ENCODE measurements at places on chromosomes 1 and 21. TPM values are rescaled to one million over a fixed set of nuclear protein-coding genes. Genes with fewer than 3 reads are reported as not detected.

The SPRR1B gene
- not detected for polyA plus RNA-seq

The RXFP4 gene
- polyA plus RNA-seq: not detected

The ATG4C gene
- polyA plus RNA-seq: 12.1 TPM

The ARMH1 gene
- 15.5 TPM for polyA plus RNA-seq

The CNR2 gene
- polyA plus RNA-seq: 0.05 TPM

The OR2L3 gene
- polyA plus RNA-seq: 0.42 TPM

DNA sequence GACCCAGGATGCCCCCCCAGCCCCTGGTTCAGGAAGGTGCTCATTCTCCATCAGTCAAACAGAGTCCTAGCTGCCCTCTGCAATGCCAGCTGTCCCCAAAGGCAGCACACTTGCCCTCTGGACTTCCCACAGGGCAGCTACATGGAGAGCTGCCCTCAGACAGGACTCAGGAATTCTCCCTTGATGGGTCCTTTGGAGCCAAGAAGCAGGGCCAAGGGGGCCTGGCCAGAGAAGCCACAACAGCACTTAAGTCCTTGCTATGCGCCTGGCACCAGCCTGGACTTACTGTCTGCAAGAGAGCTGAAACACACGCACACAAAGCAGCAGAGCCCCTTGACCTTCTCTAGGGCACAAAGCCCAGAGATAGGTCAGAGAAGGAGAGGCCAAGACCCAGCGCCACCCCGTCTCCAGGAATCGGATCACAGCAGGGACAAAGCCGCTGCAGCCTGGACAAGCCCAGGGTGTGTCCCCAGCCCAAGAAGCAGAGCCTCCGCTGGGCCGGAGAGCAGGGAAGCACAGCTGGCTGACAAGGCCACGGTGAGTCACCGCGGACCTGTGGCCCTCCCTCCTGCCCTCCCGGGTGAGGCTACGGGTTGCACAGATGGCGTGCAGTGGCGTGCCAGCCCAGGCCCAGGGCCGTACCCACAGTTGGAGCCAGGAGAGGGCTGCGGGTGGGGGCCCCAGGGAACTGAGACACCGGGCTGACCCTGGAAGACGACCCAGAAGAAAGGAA is 1.7 kb downstream of the WNT9A start:
- no peak for DNase-seq

DNA sequence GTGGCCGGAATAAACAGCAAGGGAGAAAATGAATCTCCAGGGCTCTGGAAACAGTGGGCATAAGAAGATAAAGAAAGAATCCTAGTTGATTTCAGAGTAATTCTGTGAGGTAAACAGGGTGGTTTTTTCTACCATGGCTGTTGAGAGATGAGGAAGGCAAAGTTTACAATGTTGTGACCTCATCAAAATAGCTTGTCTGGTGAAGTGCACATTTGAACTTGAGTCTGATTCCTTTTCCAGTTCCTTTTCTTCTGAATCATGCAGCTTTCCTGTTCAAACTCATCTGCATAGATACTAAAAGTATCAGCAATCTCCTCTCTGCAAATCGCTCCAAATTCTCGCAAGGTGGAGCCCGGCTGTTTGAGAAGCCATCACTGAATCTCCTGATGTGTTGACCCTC is 161.7 kb downstream of the PLPP3 start:
- no peak for DNase-seq

DNA sequence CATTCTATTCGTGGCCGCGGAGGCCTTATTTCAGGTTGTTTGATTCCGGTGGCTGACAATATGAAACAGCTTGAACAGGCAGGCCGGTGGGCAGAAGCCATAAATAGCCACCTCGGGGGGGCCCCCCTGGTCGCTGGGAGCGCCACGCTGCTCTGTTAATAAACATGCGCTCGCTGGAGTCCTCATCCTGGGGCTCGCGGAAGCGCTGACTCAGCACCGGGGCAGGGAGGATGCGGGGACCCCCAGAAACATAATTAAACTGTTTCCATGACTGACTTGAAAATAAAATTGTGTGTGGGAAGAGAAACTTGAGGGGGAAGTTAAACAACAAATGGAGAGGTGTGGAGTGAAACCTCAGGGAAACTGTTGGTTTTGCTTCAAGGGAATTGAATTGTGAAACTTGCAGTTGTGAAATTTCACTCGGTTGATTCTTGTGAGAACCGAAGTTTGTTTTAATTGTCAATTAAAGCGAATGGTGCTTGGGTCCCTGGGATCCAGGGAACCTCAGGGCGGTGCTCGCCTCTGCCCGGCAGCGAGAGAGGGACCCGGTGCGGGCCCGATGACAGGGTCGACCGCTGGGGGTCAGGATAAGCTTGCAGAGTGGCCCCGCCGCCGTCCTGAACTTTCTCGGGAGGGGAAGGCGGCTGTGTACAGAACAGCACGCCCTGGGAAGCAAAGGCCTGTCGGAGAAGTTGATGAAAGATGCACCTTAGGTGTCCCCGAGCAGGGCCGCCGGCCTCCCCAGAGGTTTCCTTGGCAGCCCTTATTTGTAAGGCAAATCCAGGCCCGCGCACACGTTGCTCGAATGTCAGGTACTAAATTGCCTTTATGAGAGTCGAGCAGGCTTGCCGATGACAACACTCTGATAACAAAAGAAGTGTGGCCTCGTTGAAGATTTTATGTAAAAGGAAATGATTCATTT is 176.9 kb upstream of the LMO4 start:
- DNase-seq: peak; percentile 87

DNA sequence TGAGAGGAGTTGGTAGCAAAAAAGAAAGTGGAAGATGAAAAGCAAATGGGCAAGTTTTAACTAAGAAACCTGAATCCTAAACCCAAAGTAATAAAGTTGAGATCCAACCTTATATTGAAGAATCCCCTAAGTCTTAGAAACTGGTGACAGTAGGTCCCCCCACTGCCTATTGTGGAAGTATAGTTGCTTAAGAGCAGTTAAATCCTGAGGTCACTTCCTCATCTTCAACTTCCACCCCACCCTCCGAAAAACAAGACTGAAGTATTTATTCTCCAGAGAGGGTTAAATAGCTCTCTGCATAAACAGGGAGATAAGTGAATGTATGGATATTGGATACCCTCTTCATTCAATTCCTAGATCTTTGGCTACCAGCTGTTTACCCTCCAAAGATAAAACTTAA is 3.3 kb upstream of the DSTYK start:
- no peak for DNase-seq

DNA sequence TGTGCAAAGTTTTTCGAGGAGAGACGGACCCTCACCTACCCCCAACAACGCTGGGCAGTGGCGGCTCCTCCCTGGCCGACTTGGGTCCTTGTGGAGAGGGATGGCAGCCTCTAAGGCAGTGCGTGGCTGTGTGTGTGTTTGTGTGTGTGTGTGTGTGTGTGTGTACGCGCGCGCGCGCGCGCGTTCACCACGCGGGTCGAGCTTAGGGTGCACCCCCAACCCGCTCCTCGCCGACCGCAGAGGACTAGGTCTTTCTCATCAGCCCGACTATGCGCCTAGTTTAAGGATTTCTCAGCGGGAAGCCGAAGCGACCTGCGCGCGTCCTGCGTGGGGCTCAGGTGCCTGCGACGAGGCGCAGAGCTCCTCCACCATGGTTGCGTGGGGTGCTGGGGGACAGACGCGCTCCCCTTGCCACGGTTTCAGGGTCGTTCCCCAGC is 940 bp downstream of the SOX13 start:
- peak; percentile 64 for DNase-seq

- DNase-seq: no peak
Measured at GRCh38 chr1:99850459-99851291, 514 bp downstream of the AGL start.

DNA sequence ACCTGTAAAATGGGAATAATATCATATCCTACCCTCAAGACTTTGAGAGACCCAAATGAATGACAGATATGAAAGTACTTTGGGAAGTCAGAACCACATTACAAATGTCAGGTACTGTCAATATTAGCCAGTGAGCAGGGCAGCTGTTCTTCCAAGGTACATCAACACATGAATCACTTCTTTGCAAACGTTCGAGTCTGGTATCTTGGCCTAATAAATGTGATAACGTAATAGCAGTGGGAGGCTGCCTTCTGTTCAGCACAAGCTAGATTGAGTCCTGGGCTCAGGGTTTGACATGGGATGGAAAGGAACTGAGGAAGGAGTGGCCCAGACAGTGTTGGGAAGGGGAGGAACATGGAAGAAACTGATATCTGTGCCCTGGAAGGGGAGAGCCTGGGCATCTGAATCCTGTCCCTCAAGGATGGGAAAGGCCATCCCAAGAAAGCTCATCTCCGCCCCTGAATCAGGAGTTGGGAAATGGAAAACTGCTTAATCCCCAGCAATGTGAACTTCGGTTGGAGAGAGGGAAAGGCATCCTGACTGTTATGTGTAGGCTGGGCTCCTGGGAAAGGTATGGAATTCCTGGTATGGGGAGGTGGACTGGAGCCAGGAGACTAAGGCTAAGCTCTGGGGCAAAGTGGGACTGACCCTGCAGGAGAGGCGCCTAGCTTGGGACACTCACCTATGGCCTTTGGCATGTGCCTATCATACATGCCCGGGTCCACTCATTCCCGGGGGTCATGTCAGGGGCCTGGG is 14.3 kb downstream of the KCNC4 start:
- DNase-seq: no peak

GRCh38 chr1:89659322-89660081 is 26.6 kb downstream of the LRRC8C start:
- DNase-seq: no peak

DNA sequence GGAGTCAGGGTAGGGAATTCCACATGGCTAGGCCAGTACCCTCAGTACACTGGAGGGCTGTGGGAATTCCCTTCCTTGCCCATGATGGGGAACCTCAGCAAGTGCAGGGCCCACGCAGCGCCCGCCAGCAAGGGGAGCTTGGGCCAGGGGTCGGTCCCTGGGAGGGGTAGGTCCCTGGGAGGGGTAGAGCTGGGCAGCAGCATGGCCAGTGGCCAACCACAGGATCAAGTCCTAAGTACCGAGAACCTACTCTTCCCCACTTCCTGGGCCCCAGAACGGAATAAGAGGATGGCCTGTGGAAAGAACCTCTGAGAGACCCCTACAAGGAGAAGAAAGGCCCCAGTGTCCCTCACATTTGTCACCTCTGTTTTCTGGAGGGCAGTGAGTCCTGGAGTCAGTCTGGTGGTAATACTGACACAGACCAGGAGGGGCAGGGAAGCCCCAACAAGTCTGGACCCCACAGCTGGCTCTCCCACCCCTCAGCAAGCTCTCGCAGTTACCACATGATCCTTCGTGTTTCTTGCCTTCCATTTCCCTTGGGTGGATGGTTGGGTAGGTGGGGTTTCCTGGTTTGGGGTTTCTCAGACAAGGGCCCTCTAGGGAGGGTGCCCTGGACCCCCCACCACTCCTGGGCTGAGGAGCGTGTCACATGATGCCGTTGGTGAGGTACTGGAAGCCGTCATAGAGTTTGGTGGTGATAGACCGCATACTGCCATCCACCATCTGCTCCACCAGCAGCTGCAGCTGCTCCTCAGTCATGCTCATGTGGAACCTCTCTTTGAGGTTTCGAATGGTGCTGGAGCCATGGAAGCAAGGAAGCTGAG is 10.3 kb downstream of the ZNF687 start:
- DNase-seq: no peak

GRCh38 chr21:20451046-20451445 is 547.2 kb upstream of the NCAM2 start:
- DNase-seq: no peak

DNA sequence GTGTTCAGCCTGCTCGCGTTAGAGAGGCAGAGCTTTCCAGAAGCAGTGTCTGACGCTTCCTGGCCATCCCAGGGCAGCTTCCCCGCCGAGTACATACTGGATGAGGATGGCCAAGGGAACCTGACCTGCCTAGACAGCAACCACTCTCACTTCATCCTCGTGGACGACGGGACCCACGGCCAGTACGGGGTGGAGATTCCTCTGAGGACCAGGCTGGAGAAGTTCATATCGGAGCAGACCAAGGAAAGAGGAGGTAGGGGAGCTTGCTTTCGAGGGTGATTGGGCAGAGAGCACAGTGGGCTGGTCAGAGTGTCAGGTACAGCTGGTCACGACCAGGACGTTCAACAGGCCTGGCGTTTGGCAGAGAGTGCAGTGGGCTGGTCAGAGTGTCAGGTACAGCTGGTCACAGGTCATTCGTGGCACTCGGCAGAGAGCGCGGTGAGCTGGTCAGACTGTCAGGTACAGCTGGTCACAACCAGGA is 22.4 kb downstream of the TRPM2 start:
- DNase-seq: no peak

DNA sequence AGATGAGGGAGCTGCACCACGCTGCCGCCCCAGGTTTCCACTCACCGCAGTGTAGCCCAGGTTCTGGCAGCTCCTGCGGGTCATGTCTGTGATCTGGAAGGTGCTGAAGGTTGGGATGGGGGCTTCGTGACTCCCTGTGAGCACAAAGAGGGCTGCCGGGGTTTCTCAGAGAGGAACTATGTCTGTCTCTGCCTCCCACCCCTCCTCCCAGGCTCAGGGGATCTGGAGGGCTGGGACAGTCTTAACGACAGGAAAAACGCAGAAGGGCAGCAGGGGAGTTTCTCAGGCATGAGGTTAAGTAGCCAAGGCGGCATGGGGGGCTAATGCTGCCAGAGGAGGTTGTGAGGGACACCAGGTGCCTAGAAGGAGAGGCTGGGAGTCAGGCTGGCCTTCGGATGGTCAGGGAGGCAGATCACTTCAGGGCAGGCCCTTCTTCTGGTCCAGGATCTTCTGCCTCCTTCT is 656 bp downstream of the SH2D2A start:
- DNase-seq: no peak

- DNase-seq: no peak
Measured at GRCh38 chr1:100178091-100178490, at the start of gene LRRC39. Gene LRRC39, minus strand, starts transcription at chr1:100178256. Its CDS starts 9,740 bp downstream, at chr1:100168516.

- no peak for DNase-seq
Measured at GRCh38 chr1:10638559-10639005, 157.9 kb downstream of the CASZ1 start.

- no peak for DNase-seq
Measured at GRCh38 chr1:183687546-183688304, 34.6 kb upstream of the APOBEC4 start.
